Posterior vena cava (tissue), 2 donors: ENCODE measurements at places on chromosomes 12 and 14.

DNA sequence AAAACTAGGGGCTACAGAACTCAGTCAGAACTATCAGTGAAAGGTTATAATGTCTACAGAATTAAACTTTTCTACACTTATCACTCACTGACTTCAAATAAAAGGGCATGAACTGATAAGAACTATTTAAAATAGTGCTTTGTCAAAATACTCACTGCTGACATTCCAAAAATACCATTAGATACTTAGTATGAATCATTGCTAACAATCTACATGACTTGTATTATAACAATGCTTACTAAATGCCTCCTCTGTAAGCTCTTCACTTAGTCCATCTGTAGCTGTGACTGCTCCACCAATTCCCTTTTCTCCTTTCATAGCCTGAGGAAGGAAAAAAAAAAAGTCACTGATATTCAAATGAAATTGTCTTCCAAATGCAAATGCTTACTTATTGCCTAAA is 17.0 kb downstream of the NFYB start:
- DNase-seq: no peak

DNA sequence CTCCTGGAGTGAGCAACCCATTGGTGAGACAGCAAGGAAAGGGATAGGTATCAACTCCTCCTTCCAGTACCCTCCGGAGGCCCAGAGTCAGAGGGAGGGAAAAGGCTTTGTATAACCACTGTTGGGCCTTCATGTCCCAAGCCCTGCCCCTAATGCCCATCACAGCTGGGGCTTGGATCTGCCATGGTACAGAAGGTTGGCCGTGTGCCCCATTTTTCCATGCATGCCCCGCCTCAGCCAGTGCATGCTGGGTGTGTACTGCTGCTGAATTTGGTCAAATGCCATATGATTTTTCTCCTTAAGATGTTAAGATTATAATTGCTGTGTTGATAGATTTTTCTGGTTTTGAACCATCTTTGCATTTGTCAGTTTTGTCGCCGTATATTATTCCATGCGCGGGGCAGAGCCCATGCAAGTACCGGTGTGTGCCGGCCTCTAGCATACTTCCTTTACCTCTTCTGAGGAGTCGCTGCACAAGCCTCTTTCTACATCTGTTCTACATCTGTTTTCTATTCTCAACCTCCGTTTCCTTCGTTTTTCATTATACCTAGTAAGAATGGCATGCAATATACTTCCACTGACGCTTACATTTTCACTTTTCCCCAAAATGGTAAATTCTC is 26.6 kb downstream of the PPP2R5C start:
- no peak for DNase-seq

DNA sequence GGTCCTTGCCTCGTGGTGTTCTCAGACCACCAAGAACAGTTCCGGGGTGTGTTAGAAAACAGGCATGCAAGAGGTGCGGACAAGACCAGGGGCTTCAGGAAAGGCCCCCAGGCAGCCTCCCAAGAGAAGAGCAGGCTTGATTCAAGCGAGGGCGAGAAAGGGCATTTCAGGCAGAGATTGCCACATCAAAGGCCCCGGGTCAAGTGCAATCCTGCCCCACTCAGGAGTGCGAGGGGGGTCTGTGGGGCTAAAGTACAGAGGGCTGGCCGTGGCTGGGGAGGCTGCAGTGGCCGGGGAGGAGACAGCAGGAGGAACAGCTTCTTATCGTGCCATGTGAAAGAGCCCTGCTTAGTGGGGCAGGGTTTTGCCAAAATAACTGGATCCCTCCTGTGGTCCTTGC is 2.7 kb upstream of the BDKRB2 start:
- no peak for DNase-seq

- no peak for DNase-seq
Observed at GRCh38 chr12:70083677-70084020, 159.6 kb upstream of the CNOT2 start.

GRCh38 chr12:98422812-98423211 is 92.6 kb upstream of the TMPO start:
- no peak for DNase-seq

DNA sequence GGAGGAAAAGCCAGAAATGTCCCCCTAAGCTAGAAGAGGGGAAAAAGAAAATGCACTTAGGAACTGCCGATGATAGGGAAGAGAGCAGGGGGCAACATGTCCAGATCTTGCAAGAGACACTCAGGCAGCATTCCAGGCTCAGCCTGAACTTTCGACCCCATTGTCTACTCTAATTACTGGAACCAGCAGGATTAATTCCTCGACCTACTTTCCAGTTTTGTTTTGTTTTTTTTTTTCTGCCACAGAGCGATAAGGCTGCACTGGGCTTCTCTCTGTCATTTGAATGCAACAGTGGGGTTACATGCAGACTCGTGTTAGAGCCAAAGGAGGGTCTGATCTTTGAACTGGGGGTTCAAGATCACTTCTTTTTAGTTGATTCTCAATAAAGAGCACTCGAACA is 68.7 kb upstream of the MED13L start:
- DNase-seq: no peak

- DNase-seq: no peak
Observed at GRCh38 chr12:26798023-26798422, 35.0 kb downstream of the ITPR2 start.

DNA sequence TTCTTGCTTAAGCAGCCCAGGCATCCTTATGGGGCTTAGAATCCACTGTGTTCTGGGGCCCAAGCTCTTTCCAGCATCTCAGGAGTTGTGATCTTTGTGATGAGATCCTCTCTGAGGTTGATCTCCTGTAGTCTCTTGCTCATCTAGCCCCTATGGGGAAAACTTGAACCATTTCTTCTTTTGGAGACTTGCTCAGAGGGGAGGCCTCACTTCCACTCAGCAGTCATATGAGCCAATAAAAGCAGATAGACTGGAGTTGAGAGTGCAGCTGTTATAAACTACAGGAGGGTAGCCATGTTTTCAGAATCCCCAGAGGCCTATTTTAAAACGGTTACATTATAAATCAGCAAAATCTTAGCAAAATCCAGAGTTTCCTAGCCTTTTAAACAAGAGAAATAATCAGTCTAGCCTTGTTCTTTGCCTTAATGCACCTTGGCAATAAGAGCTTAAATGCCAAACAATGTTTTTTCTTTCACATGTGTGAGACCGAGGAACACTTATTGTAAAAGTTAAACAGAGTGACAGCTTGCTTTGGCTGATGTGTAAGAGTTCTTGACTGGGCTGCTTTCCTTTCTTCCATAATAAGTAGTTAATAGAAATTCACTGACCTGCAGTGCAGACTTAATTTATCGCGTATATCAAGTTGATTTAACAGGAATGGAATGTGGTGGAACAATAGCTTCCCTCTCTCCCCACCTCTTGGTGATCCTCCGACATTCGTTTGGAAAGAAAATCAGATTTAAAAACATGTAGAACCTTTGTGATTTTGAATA is 168.3 kb downstream of the NEDD1 start:
- no peak for DNase-seq

GRCh38 chr12:96452261-96452922 is 37.0 kb upstream of the CFAP54 start:
- DNase-seq: no peak

GRCh38 chr14:87264796-87265195 is 728.2 kb downstream of the GALC start:
- DNase-seq: no peak

GRCh38 chr14:52189325-52189724 is 78.2 kb upstream of the PTGDR start:
- no peak for DNase-seq
